Stimulated activated CD4-positive, alpha-beta T cell treated with anti-CD3 and anti-CD28 coated beads, Interleukin-12 subunit alpha, Interleukin-12 subunit beta, amount 100 ng/mL, for 4 hours (primary cell): ENCODE measurements at places on chromosomes 7 and 10.

DNA sequence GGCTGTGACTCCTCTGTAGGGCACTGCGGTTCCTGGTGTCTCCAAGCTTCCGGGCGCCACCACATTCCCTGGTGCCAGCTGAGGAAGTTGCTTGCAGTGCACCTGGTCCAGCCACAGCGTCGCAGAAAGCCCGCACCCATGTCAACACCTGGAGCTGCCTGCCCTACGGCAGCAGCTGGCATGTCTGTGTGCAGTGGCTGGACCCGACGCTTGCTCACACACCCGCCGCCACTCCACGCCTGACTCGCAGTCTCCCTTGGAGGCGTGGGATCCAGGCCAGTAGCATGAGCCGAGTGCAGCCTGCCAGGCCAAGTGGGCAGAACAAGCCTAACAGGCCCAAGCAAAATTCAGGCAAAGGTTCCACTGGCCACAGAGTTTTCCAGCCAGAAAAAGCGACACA lies 118.1 kb upstream of the PHF14 start:
- DNase-seq: no peak

DNA sequence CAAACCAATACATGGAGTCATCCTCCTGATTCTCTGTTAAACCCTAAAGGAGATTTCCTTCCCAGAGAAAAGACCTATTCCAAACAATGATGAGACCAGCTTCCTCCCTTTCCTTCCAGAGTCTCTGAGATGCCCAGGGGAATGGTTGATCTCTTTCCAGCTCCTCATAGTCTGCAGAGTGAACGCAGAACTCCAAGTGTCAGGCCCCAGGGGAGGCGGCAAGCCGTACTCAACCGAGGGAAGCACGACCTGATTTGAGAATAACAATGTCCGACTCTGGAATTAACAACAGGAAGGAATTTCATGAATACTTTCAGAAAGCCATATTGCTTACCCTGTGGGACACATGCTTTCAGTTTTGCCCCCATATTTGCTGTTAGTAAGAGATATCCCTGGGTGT lies 241.7 kb upstream of the GLI3 start:
- no peak for DNase-seq

DNA sequence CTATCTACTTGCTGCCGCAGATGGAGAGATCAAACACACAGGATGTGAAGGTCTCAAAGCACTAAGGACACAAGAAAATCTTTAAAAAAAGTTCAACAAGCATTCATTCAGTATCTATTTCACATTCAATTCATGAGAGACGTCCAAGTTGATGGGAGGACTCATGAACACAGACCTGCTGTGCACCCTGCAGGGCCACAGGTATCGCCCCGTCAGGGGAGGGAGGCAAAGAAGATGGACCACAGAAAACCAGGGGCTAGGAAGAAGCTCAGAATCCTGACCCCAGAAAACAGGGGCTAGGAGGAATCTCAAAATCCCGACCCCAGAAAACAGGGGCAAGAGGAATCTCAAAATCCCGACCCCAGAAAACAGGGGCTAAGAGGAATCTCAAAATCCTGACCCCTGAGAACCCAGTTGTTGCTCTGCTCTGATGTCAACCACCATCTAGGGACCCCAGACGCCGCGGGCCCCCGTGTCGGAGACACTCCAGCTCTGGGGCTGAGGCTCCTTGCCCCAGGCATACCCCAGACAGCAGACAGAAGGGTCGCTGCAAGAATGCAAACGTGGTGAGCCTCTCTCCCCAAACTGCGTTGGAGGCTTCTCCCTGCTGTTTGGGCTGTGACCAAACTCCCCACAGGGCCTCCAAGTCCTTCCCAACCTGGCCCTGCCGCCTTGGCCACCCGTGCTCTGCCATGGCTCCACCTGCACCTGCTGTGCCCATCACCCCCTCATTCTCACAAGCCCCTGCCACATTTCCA lies 197.6 kb downstream of the DIP2C start:
- no peak for DNase-seq

GRCh38 chr10:58756130-58756719 lies 243.6 kb downstream of the BICC1 start:
- DNase-seq: no peak

GRCh38 chr10:77590344-77591237 lies 47.0 kb downstream of the KCNMA1 start:
- no peak for DNase-seq

DNA sequence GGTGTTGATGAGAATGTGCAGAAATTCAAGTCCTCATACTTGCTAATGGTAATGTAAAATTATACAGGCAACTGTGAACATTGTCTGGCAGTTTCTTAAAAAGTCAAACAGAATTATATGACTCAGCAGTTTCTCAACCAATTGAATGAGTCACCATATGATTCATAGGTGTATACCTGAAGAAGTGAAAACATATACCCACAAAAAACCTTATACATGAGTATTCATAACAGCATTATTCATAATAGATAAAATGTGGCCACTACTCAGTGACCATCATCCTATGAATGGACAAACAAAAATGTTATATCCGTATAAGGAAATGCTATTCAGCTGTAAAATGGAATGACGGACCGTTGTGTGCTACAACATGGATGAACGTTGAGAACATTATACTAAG lies 253.5 kb downstream of the MALRD1 start:
- no peak for DNase-seq

- no peak for DNase-seq
These were observed 174.4 kb downstream of the MDFIC start for GRCh38 chr7:115096262-115096661.

- DNase-seq: no peak
These were observed 133.8 kb upstream of the ZNF92 start for GRCh38 chr7:65239707-65240352.

- no peak for DNase-seq
These were observed 42.9 kb downstream of the CHRM2 start for GRCh38 chr7:136911344-136911743.

DNA sequence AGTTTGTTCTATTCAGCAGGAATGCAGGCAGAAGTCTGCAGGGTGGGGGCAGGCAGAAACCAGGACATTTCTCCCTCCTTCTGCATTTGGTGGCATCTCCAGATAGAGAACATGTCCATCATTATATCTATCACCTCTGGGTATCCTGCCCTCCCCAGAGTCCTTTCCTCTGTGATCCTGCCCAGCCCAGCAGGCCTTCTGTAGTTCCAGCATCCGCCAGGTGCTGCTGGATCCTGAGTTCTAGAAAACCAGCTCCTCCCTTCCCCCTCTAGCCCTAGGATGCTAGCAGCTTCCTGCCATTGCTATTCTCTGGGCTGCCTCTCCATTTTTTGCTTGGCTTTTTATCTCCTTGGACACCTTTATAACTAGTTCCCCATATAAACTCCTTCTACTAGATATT lies 180.3 kb downstream of the KCNMA1 start:
- no peak for DNase-seq

- DNase-seq: no peak
These were observed 14.1 kb downstream of the CREM start for GRCh38 chr10:35140727-35141126.

DNA sequence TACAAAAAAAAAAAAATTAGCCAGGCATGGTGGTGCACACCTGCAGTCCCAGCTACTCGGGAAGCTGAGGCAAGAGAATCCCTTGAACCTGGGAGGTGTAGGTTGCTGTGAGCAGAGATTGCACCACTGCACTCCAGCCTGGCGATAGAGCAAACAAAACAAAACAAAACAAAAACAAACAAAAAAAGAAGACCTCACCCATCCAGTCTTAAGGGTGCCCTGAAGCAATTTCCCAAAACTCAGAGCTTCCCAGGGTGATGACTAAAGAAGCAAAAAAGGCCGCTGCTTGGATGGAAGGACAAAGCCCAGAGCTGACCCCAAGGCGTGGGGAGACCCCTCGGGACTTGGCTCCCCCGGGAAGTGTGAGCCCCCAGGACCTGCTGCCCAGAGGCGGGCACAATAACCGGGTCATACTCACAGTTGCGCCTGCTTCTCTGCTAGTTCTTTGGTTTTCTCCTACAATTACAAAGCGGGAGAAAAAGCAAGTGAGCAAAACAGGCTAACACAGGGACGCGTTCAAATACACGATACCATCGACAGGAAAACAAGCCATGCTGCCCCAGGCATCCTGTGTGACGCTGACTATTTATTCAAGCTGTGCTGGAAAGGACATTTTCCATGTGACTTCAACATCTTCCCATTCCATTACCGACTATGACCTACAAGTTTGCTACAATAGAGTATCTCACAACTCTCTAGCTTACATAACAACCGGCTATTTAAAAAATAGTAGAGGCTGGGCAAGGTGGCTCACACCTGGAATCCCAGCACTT lies 29.9 kb downstream of the PAPOLB start:
- DNase-seq: no peak

- no peak for DNase-seq
These were observed 28.8 kb upstream of the DOCK1 start for GRCh38 chr10:126876456-126876855.

- no peak for DNase-seq
These were observed 34.0 kb upstream of the SFTPD start for GRCh38 chr10:79982861-79983260.

DNA sequence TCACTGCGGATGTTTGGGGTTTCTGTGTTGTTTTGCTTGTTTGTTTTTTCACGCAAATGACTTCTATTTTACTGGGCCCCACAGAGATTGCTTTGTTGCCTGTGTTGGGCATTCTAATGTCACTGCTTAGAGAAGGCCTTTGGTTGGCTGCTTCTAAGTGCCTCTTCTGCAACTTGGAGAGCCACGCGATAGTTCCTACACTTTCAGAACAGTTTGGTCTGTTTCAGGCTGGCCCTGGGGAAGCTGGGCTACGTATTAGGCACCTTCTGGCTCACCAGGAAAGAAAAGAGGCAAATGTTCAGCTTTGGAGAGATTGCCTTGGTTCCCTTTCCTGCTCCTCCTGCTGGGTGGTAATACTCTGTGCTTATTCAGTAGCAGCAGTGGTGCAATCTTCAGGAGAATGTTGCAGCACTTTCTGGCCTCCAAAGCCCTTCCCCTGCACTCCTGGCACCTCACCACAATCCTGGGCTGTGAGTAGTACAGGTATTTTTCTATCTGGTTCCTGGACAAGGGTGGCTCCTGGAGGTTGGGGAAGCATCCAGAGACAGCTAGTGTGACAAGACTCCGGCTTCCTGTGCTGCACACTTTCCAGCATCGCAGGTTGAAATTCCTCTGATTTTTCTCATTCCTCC lies 1.2 kb downstream of the ANTXRL start:
- DNase-seq: no peak

DNA sequence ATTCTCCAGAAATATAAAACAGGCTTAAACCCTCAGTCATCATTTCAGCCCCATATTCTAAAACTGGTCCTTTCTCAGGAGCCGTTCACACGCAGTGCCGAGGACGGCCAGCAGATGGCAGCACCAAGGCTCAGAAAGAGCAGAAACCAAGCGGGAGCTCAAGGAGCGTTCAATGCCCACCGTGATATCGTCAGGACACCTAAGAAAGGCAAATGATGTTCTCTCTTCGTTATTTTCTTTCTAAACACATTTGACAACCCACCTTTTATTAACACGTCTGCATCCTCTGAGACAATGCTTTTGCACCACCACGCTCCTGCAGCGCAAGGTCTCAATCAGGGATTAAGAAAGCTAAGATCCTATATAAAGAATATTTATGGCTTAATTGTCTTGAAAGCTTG lies 45.7 kb upstream of the RBM33 start:
- peak; percentile 86 for DNase-seq

DNA sequence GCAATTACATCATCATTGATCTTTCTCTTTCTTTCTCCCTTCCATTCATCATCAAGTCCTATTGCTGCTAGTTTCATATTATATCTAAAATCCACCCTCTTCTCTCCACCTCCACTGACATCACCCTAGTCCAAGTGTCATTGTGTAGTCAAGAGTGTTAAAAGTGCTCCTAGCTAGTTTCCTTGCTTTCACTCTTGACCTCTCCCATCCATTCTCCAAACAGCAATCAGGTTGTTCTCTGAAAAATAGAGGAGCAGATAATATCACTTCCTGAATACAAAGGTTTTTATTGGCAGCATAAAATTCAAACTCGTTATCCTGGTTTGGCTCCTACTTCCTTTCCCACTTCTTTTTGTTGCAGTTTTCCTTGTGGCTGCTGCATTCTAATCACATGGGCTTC lies 61.6 kb upstream of the PHF14 start:
- DNase-seq: no peak

GRCh38 chr7:155861480-155861868 lies 49.2 kb upstream of the SHH start:
- no peak for DNase-seq

- peak; percentile 17 for DNase-seq
These were observed 25.3 kb downstream of the GARIN1A start for GRCh38 chr7:128697302-128697905.

DNA sequence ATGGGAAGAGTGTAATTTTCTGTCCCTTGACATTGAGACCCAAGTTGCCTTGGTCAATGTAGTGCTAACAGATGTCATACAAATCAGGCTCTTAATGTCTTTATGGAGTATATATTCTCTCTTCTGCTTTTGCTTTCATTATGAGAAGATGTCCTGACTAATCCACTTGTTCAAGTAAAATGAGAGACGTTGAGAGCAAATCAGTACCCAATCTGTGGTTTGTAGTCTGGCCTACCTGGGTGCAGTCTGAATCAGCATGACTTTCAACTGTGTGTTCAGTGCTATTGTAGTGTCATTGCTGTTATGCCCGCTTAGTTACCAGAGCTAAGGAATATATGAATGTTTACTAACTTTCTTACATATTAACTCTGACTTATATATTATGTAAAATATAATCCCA lies 612.4 kb downstream of the ANKRD7 start:
- DNase-seq: no peak

GRCh38 chr10:19638182-19638895 lies 177.9 kb upstream of the PLXDC2 start:
- DNase-seq: no peak

DNA sequence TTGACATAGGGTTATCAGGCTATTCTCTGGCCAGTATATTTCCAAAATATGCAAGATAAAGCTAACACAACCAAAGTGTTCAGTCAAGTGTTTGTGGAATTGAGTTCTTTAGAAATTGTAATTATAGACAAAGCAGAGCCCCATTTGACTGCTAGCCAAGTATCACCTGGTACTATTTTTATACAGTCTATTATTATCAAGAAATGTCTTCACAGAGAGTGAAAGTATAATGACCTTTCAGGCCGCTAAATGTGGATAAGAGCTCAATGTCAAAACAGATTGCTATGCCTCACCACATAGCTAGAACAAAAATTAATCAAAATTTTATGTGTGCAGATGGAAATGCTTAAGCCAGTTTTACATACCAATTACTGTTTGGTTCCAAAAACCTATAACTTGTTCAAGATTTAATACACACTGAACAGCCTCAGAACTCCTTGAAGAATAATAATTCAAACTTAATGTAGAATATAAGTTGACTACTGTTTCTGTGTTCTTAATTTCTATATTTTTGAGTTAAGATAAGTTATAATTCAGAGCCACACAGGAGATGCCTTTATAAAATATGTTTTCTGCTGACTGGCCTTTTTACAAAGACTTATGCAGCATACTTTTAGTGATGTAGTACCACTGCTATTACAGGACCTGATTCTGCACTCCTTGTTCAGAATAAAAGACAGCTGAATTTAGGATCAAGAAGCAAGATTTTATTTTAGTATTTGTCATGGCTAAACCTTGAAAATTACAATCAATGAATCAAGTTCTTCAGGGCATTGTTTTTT lies 31.0 kb downstream of the PRPS1L1 start:
- DNase-seq: no peak
